ENCODE measurements at places on chromosomes 1 and 21. TPM values are rescaled to one million over a fixed set of nuclear protein-coding genes. Genes with fewer than 3 reads are reported as not detected.

DNA sequence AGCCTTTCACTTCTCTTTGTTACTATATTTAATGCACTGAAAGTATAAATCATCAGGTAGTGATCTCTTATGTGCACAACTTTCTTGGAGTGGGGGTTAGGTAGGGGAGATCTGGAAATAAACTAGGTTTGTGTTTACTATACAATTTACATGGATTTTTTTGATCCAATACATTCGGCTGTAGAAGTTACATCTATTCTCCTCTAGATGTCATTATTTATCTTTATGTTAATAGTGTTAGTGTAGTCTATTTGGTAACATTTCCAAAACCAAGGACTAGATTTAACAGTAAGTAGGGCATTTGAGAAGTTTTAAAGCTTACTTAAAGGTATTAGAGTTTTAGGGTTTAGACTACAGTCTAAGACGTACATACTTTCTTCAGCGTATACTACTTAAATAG, 5.4 kb downstream of the VPS45 start:
- H3K4me3 ChIP-seq, result no peak overlapping the region
- H3K27ac ChIP-seq, result no peak overlapping the region
- H3K36me3 ChIP-seq, result peaks cover 52% of the 10 kb centered on the region
- H3K27me3 ChIP-seq, result no peaks in the 10 kb centered on the region
- no peak for DNase-seq

DNA sequence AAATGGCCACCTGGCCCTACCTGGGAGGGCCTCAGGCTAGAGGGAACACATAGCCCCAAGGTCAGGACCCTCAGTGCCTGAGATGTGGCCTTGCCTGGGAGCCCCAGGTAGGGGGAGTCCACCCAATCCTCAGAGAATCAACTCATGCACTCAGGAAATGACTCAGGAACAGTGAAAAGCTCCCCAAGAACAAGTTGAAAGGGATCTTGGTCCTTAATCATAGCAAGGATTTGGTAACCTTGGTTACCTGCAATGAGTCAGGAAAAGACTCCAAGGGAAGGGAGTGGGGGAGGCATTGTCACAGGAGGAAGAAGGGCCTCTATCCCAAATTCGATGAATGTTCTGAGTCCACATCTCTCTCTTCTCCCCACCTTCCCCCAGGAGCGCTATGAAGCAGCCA, 17.0 kb downstream of the MAP7D1 start:
- H3K27me3 ChIP-seq, result no peaks in the 10 kb centered on the region
- H3K27ac ChIP-seq, result no peak overlapping the region
- H3K4me3 ChIP-seq, result no peak overlapping the region
- peaks cover 9% of the 10 kb centered on the region for H3K4me1 ChIP-seq

- H3K27ac ChIP-seq, result peak overlapping the region; percentile 55
- peak; percentile 29 for DNase-seq
- no peaks in the 10 kb centered on the region for H3K36me3 ChIP-seq
- no peak overlapping the region for H3K4me3 ChIP-seq
Measured at GRCh38 chr1:161733526-161733925, 12.2 kb downstream of the FCRLB start.

DAB1 gene
- not detected for total RNA-seq

LHX8 gene
- 20.5 TPM for total RNA-seq

DNAJC6 gene
- 0.06 TPM for total RNA-seq

CLCA2 gene
- total RNA-seq, result not detected
